Heart left ventricle (tissue), 16 donors: ENCODE measurements at places on chromosomes 4 and X. TPM values are rescaled to one million over a fixed set of nuclear protein-coding genes. Genes with fewer than 3 reads are reported as not detected.
A peak's percentile ranks its signal among the peaks of the same experiment; 100 is the strongest.

DNA sequence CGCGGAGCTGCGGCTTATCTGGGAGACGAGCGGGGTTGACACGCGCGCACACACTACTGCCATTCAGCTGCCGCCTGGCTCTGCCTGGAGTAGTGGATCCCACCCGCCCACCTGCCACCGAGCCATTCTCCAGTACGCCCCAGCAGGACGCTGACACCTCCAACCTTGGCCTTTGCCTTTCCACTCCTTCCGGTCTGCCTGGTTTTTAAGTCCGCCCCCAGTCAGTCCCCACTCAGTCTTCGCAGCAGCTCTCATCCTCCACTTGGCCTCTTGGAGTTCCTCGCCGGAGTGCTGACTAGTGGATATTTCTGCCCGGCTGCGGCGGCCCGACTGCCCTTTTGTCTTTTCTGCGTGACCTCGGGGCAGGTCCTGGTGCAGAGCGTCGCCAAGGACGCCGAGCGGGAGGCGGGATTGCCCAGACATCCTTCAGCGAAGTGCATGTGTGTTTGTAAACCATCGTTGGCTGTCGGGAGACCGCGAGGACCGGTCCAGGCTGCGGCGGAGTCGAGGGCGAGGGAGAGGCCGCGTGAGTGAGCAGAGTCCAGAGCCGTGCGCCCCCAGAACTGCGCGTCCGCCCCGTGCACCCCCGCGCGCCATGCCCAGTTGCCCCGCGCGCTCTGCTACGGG is 1.1 kb downstream of the SLIT2 start:
- H3K36me3 ChIP-seq: no peaks in the 10 kb centered on the region
- peak overlapping the region; percentile 81 for H3K27ac ChIP-seq
- DNase-seq: peak; percentile 17

- H3K27me3 ChIP-seq: no peaks in the 10 kb centered on the region
- H3K4me3 ChIP-seq: no peak overlapping the region
- no peak for DNase-seq
- H3K4me1 ChIP-seq: no peaks in the 10 kb centered on the region
- H3K27ac ChIP-seq: no peak overlapping the region
Observed at GRCh38 chrX:120755066-120755846, 120.4 kb downstream of the CT47B1 start.

DNA sequence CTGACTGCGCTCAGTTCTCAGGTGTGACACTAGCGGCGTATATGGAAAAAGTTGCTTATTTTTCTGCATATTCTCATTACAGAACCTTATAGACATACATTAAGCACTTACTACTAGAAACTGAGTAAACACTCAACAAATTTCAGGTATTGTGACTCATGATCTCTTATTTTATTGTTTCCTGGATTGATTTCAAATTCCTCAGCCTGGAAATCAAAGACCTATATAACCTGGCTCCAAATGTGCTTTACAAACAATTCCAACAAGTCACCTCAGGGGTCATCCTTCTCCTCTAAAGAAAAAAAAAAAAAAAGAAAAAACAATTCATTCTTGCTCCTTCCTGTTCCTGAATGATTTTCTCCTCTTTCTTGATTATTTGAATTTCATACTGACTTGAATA is 152.3 kb downstream of the ADAM29 start:
- no peak overlapping the region for H3K27ac ChIP-seq
- no peak overlapping the region for H3K4me3 ChIP-seq
- no peaks in the 10 kb centered on the region for H3K27me3 ChIP-seq
- H3K4me1 ChIP-seq: no peaks in the 10 kb centered on the region
- no peaks in the 10 kb centered on the region for H3K36me3 ChIP-seq

- no peak overlapping the region for H3K4me3 ChIP-seq
- DNase-seq: no peak
- no peaks in the 10 kb centered on the region for H3K27me3 ChIP-seq
- H3K4me1 ChIP-seq: peaks cover 50% of the 10 kb centered on the region
- H3K27ac ChIP-seq: peak overlapping the region; percentile 9
Observed at GRCh38 chr4:76206222-76206942, 7.2 kb downstream of the SCARB2 start.

- H3K27me3 ChIP-seq: no peaks in the 10 kb centered on the region
- H3K36me3 ChIP-seq: no peaks in the 10 kb centered on the region
Observed at GRCh38 chr4:40572692-40573310, 56.9 kb downstream of the RBM47 start.

DNA sequence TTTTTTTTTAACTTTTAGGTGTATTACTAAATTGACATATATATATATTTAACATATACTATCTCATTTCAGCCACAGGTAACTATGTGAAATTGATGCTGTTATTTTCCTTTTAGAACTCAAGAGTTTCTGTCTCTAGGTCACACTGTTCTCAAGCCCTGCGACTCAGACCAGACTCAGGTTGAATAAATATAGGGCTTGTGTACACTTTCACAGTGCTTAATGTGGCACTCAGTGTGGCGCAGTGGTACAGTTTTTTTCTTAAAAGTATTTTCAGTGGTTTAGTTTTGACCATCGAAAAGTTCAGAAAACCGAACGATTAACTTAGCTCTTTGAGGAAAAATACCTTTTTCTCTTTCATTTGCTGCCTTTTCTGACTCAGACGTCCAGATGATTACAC is 24.7 kb downstream of the PACRGL start:
- no peaks in the 10 kb centered on the region for H3K4me1 ChIP-seq
- peaks cover 95% of the 10 kb centered on the region for H3K36me3 ChIP-seq
- no peaks in the 10 kb centered on the region for H3K27me3 ChIP-seq
- H3K4me3 ChIP-seq: no peak overlapping the region
- DNase-seq: no peak
- H3K27ac ChIP-seq: no peak overlapping the region

DNA sequence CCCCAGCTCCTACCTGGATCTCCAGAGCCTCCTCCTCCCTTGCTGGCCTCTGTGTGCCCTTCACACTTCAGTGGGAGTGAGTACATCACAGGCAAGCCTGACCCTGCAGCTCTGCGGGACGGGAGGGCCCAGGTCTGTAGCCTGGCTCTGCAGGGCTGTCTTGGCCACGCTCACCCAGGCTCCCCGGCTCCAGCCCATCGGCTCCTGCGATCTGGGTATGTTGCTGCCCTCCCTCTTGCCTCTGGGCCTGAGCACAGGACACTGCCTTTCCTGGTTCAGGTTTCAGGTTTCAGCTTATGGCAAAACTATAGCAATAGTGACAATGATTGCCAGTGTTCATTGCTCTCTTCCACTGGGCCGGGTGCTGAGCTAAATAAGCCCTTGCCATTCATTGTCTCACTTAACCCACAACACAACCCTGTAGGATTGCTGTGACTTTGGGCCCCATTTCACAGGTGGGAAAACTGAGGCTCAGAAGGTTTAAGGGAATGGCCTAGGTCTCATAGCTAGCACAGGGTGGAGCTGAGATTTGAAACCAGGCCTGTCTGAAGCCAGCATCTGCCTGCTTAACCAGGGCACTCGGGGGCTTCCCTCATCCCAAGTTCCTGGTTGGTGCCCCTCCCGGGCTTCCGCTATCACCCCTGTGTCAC is 44.6 kb upstream of the SORCS2 start:
- no peak overlapping the region for H3K27ac ChIP-seq
- no peaks in the 10 kb centered on the region for H3K36me3 ChIP-seq
- no peak for DNase-seq
- no peak overlapping the region for H3K4me3 ChIP-seq
- H3K4me1 ChIP-seq: no peaks in the 10 kb centered on the region
- H3K27me3 ChIP-seq: no peaks in the 10 kb centered on the region

- DNase-seq: no peak
- H3K27ac ChIP-seq: no peak overlapping the region
- H3K27me3 ChIP-seq: no peaks in the 10 kb centered on the region
- H3K4me3 ChIP-seq: no peak overlapping the region
Observed at GRCh38 chr4:22315628-22316027, 200.2 kb downstream of the ADGRA3 start.

DNA sequence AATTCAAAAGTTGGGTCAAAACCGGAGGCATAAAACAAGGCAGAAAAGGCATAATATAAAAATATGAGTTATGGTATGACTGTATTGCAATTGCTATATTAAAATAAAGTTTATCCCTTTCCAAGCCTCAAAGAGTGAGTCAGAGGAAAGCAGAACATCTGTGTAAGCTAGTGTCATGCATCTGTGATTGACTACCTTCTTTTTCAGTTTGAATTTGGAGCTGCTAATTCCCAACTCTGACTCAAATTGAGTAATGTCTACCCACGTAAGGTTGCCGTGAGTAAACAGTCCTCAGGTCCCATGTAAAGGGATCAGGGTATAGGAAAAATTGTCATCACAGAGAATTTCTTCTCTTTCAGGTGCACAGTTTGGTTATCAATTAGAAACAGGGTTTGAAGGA is 6.5 kb upstream of the SLITRK4 start:
- no peak for DNase-seq
- no peaks in the 10 kb centered on the region for H3K36me3 ChIP-seq
- H3K4me3 ChIP-seq: no peak overlapping the region
- H3K27me3 ChIP-seq: no peaks in the 10 kb centered on the region
- H3K27ac ChIP-seq: no peak overlapping the region

DNA sequence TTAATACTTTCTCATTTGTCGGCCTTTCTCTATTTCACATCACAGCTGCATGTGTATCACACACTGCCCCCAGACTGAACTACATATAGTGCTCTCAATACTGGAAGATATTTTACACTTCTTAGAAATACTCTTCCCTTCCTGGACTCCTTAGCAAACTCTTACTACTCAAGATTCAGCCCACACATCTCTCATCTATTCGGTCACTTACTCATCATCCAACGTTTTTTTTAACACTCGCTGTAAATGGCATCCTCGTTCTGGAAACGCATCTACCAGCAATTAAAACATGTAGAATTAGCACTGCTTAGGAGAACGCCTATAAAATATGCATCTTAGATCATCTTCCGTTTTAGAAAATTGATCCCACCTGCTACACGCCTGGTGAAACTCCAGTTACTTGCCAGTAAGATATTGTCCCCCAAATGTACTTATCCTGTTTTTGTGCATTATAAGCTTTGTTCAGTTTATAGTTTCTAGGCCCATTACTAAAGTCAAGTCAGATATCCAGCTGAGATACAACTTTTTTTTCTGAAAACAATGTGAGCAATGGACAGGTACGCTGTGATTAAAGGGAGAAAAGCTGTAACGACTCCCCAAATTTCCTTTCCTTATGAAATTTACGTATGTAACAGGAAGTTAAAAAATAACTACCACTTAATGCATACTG is 1.0 kb downstream of the LRP2BP start:
- DNase-seq: no peak
- peaks cover 15% of the 10 kb centered on the region for H3K4me1 ChIP-seq
- H3K36me3 ChIP-seq: no peaks in the 10 kb centered on the region
- H3K4me3 ChIP-seq: peak overlapping the region; percentile 79
- H3K27ac ChIP-seq: peak overlapping the region; percentile 100

- no peak for DNase-seq
- H3K27ac ChIP-seq: no peak overlapping the region
- H3K4me1 ChIP-seq: no peaks in the 10 kb centered on the region
- no peak overlapping the region for H3K4me3 ChIP-seq
- no peaks in the 10 kb centered on the region for H3K36me3 ChIP-seq
- H3K27me3 ChIP-seq: no peaks in the 10 kb centered on the region
Observed at GRCh38 chr4:161160718-161161117, 1003.1 kb downstream of the FSTL5 start.

GRCh38 chrX:40411340-40412111 is 169.2 kb upstream of the ATP6AP2 start:
- no peaks in the 10 kb centered on the region for H3K4me1 ChIP-seq
- no peak for DNase-seq
- H3K27ac ChIP-seq: no peak overlapping the region

GRCh38 chrX:71671938-71672337 is 4.6 kb downstream of the LOC101059915 start:
- DNase-seq: no peak
- H3K36me3 ChIP-seq: no peaks in the 10 kb centered on the region
- H3K4me1 ChIP-seq: no peaks in the 10 kb centered on the region

- H3K4me1 ChIP-seq: no peaks in the 10 kb centered on the region
- no peaks in the 10 kb centered on the region for H3K27me3 ChIP-seq
- H3K36me3 ChIP-seq: no peaks in the 10 kb centered on the region
- no peak overlapping the region for H3K4me3 ChIP-seq
- no peak for DNase-seq
Observed at GRCh38 chrX:45472968-45473367, 272.3 kb upstream of the DIPK2B start.

DNA sequence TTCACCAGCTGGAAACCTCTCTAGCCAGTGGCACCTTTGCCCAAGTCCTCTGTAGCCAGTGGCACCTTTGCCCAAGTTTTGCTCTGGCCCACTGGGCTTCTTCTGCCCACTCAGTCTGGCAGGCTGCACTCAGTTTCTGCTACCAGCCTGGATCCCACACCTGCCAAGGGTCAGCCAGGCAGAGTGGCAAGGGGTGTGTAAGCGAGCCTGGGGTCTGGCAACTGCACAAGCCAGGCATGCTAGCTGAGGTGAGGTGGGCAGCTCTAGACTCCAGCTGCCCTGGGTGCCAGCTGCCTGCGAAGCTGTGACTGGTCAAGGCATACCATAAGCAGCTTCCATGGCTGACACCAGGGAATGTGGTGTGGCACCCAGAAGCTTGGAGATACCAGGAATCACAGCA is 233.1 kb upstream of the DKK2 start:
- no peaks in the 10 kb centered on the region for H3K4me1 ChIP-seq
- no peak overlapping the region for H3K4me3 ChIP-seq
- no peaks in the 10 kb centered on the region for H3K36me3 ChIP-seq

- H3K36me3 ChIP-seq: no peaks in the 10 kb centered on the region
- no peak for DNase-seq
- no peaks in the 10 kb centered on the region for H3K4me1 ChIP-seq
- no peak overlapping the region for H3K27ac ChIP-seq
- H3K4me3 ChIP-seq: no peak overlapping the region
- no peaks in the 10 kb centered on the region for H3K27me3 ChIP-seq
Observed at GRCh38 chr4:173910891-173911290, 372.6 kb downstream of the FBXO8 start.

DNA sequence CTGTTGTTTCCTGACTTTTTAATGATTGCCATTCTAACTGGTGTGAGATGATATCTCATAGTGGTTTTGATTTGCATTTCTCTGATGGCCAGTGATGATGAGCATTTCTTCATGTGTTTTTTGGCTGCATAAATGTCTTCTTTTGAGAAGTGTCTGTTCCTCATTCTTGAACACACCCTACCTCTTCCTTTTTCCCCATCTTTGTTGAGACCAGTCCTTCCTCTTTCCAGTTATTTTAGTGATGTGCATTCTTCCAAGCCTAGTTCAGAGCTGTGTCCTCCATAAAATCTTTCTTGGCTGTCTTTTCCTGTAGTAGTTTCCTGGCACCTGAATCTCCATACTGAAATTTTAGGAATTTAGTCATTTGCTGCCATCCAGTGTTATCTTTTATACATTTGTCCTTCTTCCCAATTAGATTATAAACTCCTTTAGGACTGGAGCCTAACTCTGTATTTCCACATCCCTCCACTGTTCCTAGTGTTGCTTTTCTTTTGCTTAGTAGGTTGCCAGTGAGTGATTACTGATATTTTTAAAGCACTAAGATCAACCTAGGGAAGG is 11.4 kb downstream of the FHIP1A start:
- no peak for DNase-seq
- peaks cover 6% of the 10 kb centered on the region for H3K4me1 ChIP-seq
- no peaks in the 10 kb centered on the region for H3K27me3 ChIP-seq
- no peaks in the 10 kb centered on the region for H3K36me3 ChIP-seq
- H3K27ac ChIP-seq: no peak overlapping the region
- no peak overlapping the region for H3K4me3 ChIP-seq

Gene UGT2B15
- not detected for total RNA-seq

Gene PTPN13
- total RNA-seq: 3.6 TPM

Gene NEIL3
- not detected for total RNA-seq

Gene GAR1
- 3.4 TPM for total RNA-seq

Gene GAGE1
- not detected for total RNA-seq

Gene TRIM61
- 2.2 TPM for total RNA-seq

Gene CCDC110
- 2.0 TPM for total RNA-seq

Gene S100G
- not detected for total RNA-seq

Gene DCAF8L2
- total RNA-seq: not detected

Gene DMP1
- total RNA-seq: not detected

Gene BEND4
- not detected for total RNA-seq

Gene MUC7
- not detected for total RNA-seq

Gene IQCM
- not detected for total RNA-seq
